T-cell (primary cell): ENCODE measurements at places on chromosomes 16 and 17.

DNA sequence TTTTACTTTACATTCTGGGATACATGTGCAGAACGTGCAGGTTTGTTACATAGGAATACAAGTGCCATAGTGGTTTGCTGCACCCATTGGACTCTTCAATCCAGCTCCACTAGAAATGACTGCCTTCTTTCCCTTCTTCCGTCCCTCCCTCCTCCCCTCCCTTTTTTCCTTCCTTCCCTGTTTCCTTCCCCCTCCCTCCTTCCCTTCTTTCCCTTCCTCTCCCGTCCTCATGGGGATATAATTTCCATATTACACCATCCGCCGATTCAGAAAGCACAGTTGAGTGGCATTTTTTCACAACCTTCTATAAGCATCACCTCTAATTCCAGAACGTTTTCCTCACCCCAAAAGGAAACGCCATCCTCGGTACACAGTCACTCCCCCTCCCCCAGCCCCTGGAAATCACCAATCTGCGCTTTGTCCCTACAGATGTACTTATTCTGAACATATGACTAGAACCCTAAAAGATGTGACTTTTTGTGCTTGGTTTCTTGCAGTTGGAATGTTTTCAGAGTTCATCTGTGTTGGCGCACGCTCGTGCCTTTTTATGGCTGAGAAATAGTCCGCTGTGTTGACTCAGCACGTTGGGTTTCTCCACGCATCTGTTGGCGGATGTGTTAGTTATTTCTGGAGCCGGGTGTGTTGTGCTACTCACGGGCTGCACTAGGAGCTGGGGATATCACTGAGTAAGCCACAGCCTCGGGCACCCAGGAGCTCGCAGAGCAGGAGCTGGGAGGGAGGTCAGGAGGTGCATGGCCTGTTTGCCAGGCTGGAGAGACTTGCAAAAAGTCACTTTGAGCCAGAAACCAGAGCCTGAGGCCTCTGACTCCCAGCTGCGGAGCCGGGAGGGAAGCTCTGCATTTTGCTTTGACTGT lies 336.4 kb downstream of the SEC14L1 start:
- peaks cover 48% of the 10 kb centered on the region for H3K4me1 ChIP-seq
- H3K27ac ChIP-seq: peak overlapping the region; percentile 35
- H3K4me3 ChIP-seq: no peak overlapping the region
- H3K36me3 ChIP-seq: peaks cover 11% of the 10 kb centered on the region

DNA sequence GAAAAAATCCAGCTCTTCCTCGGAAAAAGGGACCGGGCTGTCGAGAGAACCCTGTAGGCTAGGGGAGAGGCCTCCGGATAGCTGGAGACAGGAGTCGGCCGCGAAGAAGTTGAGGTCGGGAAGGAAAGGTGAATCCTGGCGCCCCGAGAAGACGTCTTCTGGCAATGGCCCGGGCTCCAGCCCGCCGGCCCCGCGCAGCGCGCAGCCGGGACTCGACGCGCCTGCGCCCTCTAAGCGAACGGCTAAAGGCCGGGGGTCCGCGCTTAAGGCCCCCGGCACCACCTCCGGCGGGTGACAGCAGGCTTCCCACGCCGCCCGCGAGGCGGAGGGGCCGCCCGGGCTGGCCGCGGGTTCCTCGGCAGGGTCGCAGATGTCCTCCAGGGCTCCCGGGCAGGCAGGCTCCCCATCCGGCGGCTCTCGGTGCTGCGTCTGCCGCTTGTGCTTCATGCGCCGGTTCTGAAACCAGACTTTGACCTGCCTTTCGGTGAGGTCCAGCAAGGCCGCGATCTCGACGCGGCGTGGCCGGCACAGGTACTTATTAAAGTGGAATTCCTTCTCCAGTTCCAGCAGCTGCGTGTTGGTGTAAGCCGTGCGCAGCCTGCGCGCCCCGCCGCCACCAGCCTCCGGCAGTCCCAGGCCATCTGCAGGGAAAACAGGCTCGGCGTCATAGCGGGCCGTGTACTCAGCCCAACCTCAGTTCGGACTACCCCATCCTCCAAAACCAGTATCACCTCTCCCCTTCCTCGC lies 1.6 kb downstream of the HOXB2 start:
- peak overlapping the region; percentile 95 for H3K27ac ChIP-seq
- H3K27me3 ChIP-seq: no peaks in the 10 kb centered on the region
- H3K36me3 ChIP-seq: no peaks in the 10 kb centered on the region
- peaks cover 21% of the 10 kb centered on the region for H3K4me1 ChIP-seq
- peak; percentile 31 for DNase-seq

- no peak for DNase-seq
- no peaks in the 10 kb centered on the region for H3K4me1 ChIP-seq
- no peak overlapping the region for H3K4me3 ChIP-seq
- H3K27ac ChIP-seq: no peak overlapping the region
Measured at GRCh38 chr17:44801880-44802279, 28.2 kb downstream of the GJC1 start.

- DNase-seq: peak; percentile 92
- H3K4me3 ChIP-seq: peak overlapping the region; percentile 55
- H3K4me1 ChIP-seq: peaks cover 2% of the 10 kb centered on the region
- H3K27me3 ChIP-seq: no peaks in the 10 kb centered on the region
- no peaks in the 10 kb centered on the region for H3K36me3 ChIP-seq
- peak overlapping the region; percentile 73 for H3K27ac ChIP-seq
Measured at GRCh38 chr17:7989781-7990655, 12.4 kb upstream of the GUCY2D start.

DNA sequence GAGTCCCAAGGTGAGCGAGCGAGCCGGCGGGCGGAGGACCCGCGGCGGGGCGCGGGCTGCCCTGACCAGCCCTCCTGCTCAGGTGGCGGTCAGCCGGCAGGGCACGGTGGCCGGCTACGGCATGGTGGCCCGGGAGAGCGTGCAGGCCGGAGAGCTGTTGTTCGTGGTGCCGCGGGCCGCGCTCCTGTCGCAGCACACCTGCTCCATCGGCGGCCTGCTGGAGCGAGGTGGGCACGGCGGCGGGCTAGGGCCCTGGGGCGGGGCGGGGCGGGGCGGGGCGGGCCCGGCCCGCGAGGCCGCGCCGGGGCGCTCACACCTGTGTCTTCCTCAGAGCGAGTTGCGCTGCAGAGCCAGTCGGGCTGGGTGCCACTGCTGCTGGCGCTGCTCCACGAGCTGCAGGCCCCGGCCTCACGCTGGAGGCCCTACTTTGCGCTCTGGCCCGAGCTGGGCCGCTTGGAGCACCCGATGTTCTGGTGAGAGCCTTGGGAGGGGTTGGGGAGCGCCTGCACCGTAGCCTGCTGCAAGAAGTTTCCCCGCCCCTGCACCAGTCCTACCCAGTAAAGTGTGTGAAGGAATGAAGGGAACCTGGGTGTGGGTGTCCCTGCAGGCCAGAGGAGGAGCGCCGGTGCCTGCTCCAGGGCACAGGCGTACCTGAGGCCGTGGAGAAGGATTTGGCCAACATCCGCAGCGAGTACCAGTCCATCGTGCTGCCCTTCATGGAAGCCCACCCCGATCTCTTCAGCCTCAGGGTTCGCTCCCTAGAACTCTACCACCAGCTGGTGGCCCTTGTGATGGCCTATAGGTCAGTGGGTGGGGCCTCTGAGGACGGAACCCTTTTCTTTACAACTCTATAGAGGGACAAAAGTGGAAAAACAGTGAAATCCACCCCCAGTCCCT lies 802 bp downstream of the SETD6 start:
- peaks cover 4% of the 10 kb centered on the region for H3K36me3 ChIP-seq
- peak overlapping the region; percentile 87 for H3K4me3 ChIP-seq
- no peaks in the 10 kb centered on the region for H3K27me3 ChIP-seq

DNA sequence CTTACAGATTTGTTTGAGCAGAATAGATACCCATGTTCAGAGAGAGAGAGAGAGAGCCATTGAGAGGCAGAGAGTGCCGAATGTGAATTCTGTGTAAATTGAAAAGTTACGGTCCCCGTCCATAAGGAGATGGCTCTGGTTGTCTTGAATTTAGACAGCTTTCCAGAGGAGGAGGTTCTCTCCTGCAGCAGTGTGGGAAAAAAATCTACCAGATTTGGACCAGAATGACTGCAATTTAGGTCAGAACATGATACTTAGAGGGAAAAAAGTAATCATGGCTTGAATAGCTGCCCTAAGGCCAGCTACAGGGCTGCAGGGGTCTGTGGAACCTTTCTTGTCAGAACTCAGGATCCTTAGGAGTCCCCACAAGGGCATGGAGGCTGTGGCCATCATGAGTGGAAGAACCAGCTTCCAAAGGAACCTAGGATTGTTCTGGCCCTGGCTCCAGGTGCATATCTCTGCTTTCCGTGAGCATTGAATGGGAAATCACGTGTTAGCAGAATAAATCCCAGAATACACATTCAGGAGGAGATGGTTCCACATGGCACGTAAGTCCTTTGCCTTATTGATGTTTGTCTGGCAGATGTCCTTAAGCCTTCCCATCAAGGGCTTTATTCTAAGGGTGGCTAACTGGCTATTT lies 13.0 kb downstream of the PITPNC1 start:
- no peak overlapping the region for H3K4me3 ChIP-seq
- DNase-seq: no peak
- H3K4me1 ChIP-seq: peaks cover 27% of the 10 kb centered on the region
- no peaks in the 10 kb centered on the region for H3K36me3 ChIP-seq
- H3K27me3 ChIP-seq: no peaks in the 10 kb centered on the region

DNA sequence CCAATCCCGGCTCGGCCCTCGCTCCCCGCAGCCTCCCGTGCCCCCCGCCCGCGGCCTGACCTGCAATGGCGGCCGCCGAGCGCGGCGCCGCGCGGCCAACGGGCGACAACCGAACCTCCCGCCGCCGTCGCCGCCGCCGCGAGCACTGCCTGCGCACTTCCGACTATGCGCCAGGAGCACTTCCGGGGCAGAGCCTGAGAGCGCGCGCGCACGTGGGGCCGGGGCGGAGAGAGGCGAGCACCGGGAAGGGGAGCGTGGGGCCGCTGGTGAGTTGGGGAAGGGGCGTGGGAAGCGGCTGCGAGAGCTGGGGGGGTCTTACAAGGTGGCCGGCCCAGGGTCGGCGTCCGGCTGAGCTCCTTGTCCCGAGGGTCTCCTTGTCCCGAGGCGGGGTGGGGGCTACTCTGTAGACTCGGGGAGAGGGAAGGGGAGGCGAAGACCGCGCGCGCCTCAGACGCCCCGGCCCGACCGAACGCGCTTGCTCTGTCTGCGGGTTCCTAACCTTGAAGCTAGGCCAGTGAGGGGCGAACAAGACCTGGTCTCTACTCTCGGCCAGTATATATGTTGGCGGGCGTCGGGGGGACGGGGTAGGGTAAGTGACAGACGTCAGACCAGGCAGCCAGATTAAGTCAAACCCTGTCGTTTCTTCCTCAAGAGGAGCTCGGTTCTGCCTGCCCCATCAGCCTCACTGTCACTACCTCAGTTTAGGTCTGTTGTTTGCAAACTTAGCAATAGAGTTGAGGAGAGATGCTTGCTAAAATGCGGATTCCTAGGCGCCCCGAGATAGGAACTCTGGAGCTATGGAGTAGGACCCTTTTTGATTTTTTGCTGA lies at the start of the genes CHTF8 and UTP4:
Gene CHTF8, minus strand, starts transcription at position 165 of the 829 bp plus-strand sequence. CDS start 11,130 bp downstream, outside the sequence.
Gene UTP4, plus strand, starts transcription at position 226 of the 829 bp plus-strand sequence. CDS start 811 bp downstream, outside the sequence.
- peak; percentile 85 for DNase-seq
- H3K27ac ChIP-seq: peak within 1 kb of the TSS; percentile 59
- H3K27me3 ChIP-seq: no peaks in the 10 kb centered on the region
- peaks cover 15% of the 10 kb centered on the region for H3K36me3 ChIP-seq

DNA sequence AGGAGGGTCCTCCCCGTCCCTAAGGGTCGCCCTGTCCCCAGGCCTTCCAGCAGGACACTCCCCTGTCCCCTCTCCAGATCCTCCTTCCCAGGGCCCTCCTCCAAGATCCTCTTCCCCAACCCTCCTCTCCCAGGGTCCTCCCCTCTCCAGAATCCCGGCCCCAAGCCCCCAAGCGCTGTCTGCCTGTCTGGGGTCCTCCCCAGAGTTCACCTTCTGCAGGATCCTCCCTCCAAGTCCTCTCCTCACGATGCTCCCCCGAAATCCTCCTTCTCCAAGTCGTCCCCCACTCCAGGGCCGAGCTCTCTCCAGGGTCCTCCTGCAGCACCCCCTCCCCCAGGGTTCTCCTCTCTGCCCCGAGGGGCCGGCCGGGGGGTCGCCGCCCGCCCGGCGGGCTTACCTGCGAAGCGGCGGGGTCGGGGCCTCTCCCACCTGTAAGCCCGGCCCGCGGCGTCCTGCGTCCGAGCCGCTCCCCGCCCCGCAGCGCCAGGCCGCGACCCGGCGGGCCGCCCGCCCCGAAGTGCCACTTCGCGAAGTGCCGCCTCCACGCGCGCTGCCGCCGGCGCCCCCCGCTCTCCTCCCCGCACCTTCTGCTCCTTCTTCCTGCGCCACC lies 678 bp upstream of the BAIAP2 start:
- H3K27me3 ChIP-seq: no peaks in the 10 kb centered on the region
- no peak for DNase-seq
- peaks cover 6% of the 10 kb centered on the region for H3K4me1 ChIP-seq
- peak overlapping the region; percentile 71 for H3K4me3 ChIP-seq
- no peaks in the 10 kb centered on the region for H3K36me3 ChIP-seq
- H3K27ac ChIP-seq: no peak overlapping the region

DNA sequence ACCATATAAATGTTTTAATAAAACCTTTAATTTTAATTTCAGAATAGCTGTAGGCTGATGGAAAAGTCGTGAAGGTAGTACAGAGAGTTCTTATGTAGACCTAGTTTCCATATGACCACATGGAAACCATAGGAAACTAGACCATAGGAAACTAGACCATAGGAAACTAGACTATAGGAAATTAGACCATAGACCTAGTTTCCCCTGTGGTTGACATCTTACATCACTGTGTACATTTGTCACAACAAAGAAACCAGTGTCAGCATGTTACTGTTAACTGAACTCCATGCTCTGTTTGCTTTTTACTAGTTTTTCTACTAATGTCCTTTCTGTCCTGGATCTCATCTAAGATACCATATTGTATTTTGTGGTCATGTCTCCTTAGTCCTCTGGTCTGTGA lies 14.6 kb downstream of the NUDT7 start:
- no peak overlapping the region for H3K27ac ChIP-seq
- H3K4me3 ChIP-seq: no peak overlapping the region
- DNase-seq: no peak
- H3K4me1 ChIP-seq: no peaks in the 10 kb centered on the region
- H3K36me3 ChIP-seq: peaks cover 5% of the 10 kb centered on the region
- no peaks in the 10 kb centered on the region for H3K27me3 ChIP-seq

DNA sequence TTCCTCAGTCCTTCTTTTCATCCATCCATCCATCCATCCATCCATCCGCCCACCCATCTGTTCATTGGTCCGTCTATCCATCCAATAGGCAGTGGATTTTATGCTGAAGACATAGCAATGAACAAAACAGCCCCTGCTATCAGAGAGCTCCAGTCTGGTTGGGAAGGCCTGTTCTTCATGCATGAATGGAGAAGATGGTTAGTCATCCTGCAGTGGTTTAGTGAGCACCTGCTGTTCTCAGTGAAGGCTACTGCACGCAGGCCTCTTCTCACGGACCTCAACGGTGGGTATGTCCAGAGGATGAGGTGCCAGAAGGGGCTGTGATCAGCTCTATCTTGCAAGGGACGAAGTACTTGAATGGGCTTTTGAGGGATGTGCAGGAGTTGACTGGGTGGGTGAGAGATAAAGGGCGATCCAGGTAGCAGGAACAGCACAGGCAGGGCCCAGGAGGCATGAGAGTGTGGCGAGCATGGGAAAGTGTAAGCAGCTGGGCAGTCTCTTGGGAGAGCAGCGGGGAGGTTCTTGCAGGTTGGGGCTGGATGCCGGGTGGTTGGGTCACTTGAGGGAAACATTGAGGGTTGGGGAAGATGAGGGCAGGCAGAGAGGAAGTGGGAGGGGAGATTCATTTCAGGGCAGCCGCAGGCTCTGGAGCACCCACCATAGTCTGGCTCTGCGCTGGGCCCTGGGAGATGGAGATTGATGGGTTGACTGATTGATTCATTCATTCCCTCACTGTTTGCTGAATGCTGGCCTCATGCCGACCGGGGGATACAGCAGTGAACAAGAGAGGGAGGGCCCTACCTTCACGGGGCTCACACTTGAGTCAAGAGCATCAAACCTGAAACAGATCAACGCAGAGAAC lies 115.0 kb upstream of the CIBAR2 start:
- H3K27me3 ChIP-seq: no peaks in the 10 kb centered on the region
- no peak for DNase-seq
- no peaks in the 10 kb centered on the region for H3K4me1 ChIP-seq

- H3K4me3 ChIP-seq: no peak overlapping the region
- DNase-seq: no peak
- no peaks in the 10 kb centered on the region for H3K4me1 ChIP-seq
- peaks cover 8% of the 10 kb centered on the region for H3K27me3 ChIP-seq
- no peaks in the 10 kb centered on the region for H3K36me3 ChIP-seq
Measured at GRCh38 chr16:83769397-83770008, 38.3 kb upstream of the HSBP1 start.
